ENCODE measurements at places on chromosomes 5 and 9. TPM values are rescaled to one million over a fixed set of nuclear protein-coding genes. Genes with fewer than 3 reads are reported as not detected.

Gene BTNL8
- not detected for total RNA-seq

DNA sequence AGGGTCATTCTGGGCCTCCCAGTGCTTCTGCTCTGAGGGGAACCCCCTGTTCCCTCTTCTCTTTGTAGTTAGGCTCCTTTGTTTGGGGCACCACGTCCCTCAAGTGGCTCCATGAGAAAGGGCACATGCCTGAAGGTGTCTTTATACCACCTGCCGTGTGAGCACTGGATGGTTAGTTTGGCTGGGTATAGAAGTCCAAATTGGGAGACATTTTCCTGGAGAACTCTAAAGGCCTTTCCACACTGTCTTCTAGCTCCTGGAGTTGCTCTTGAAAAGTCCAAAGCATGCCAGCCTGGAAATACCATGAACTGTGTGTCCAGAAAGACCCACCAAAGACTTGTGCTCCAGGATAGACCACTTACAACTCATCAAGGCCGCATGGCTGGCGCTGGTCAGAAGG lies 11.1 kb upstream of the CCDC187 start:
- no peak for ATAC-seq

- no peak for ATAC-seq
Measured at GRCh38 chr5:32197032-32197431, 22.9 kb upstream of the GOLPH3 start.

GRCh38 chr5:111122398-111122797 lies 30.2 kb downstream of the WDR36 start:
- ATAC-seq = no peak
